ENCODE measurements at places on chromosomes 1 and 21.
A peak's percentile ranks its signal among the peaks of the same experiment; 100 is the strongest.

- DNase-seq = no peak
These were observed 1.4 kb downstream of the RCSD1 start for GRCh38 chr1:167631386-167631935.

DNA sequence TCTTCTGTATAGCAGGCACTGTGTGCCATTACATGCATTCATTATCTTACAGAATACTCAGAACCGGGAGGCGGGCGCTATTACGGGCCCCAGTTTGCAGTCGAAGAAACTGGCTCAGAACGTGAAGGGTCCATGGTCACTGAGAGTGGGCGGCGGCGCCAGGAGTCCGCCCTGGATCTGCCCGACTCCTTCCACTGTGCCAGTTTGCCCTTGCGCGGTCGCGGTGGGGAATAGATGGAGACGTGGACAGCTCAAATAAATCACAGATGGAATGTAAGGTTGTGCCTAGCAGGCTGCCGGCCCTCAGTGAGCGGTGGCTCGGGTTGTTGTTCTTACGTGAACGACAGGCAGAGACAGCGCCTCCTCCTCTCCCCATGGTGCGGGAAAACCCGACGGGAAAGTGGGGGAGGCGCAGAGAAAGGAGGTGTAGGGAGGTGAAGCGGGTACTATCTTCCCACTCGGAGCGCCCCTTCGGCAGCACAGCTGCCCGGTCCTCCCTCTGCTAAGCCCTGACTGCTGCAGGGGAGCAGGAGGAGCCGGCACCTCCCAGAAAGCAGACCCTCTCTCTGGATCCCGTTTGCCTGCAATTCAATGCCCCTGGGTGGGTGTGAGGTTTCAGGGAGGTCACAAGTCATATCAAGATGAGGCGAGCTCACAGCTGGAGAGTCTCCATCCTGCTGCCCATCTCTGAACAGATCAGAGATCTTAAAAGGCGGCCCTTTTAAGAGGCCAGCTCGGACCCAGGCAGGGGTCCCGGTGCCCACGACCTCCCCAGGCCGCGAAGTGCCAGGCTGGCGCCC, 1.1 kb downstream of the COL9A2 start:
- DNase-seq = peak; percentile 22

DNA sequence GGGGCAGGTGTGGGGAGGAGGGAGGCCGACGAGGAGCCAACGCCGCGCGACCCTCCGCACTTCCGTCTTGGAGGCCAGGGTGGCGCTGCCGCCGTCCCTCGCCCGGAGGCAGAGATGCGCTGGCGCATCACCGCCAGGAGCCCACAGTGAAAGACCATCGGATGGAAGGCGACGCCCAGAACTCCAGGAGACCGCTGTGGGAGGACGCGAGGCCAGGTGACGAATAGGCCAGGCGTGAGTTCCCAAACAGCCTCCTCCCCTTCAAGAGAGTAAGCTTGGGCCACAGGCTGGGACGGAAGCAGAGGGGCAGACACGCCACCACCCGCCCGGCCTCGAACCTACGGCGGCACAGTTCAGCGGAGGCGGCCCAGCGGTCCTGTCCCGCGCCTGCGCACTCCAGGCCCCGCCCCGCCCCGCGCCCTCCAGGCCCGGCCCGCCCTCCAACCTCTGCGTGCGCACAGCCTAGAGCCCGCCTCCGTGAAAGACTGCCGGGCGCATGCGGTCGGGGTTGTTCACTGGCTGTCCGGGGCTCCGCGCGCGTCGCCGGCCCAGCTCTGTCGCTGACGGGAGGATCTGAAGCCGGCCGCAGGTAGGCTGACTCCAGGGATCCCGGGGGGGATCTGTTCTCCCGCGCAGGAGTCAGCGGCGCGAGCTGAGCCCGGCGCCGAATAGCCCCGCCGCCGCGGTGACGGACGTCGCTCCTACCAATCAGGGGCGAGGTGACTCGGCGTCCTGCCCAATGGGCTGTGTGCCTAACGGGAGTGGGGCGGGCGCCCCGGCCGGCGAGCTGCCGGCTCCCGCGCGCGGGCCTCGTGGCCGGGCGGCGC, at the start of gene CTPS1:
Gene CTPS1 (plus strand): TSS at position 456 of the 827 bp plus-strand sequence. CDS start 3,595 bp downstream, outside the sequence.
- peak; percentile 96 for DNase-seq

GRCh38 chr1:72650843-72651435, 368.6 kb upstream of the NEGR1 start:
- no peak for DNase-seq

DNA sequence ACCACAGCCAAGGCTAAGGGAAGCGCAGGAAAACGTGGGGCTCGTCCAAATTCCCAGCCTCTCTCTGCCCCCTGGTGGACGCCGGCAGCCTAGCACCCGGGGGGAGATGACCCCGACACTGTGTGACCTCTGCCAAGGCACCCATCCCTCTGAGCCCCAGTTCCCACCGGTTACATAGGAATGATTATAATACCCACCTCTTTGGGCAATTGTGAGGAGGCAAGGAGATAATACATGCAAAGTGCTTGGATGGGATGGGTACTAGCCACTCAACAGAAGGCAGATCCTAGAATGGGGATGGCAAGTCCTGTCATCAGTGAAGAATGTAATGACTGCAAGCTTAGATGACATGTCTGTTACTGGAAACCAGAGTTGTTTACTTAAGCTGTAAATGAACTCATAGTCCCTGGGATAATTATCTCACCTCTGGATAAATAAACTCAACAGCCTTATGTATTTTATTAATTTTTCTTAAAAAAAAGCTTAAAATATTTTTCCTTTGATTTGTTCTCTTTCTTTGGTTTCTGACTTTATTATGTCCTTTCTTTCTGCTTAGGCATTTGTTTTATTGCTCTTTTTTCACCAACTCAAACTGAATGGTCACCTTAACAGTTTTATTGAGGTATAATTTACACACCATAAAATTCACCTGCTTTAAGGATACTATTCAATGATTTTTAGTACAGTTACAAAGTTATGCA, 11.3 kb upstream of the BMP8B start:
- DNase-seq = peak; percentile 74

DNA sequence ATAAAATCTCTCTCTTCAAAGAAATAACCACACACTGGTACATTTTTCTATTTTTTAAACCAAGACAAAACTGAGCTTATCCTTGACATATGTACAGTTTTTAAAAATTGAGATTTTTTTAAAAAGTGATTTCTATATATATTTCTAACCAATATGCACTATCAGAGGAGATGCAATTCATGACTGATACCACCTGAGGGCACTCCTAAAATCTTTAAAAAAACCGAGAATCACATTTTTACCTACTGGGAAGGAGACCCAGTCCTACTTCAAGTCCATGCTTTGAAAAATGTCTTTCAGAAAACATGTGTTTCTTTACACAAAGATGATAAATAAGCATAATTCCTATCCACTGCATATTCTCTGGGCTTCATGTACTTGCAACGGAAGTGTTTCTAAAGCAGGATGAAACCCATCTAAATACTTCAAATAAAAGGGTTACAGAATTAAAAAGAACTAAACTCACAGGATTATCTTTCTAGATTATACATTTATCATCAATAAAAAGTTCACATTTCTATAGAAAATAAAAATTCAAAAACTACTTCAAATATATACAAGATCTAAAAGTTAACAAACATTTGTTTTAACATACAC, 98.6 kb downstream of the ENAH start:
- DNase-seq = no peak

DNA sequence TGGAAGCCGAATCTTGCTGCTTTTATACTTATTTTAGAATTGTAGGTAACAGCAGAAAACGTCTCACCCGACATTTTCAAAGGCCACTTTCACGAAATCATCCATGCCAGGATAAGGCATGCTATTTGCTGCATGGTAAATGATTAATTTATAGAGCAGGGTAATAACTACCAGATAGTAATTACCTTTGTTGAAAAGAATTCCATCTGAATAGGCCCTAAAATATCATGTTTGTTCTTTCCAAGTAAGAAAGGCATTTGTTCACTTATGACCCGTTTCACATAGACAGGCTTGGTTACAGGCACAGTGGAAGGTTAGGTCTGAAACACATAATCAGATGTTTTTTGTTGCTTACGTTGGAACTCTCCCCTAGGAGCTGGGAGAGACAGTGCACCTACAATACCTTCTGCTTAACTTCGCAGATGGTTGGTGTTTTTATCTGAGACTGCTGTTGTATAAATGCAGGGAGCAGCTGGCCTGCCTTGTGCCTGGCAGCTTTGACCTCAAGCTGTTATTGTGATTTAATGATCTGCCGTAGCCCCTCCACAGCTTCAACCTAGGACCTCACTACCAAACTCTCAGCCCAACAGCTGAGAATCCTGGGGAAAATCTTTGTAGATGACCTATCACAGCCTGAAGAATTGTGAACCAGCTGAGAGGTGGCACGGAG, 1.6 kb downstream of the SLC44A3 start:
- no peak for DNase-seq

GRCh38 chr1:164753521-164754077, 194.6 kb downstream of the PBX1 start:
- no peak for DNase-seq
